ENCODE measurements at places on chromosomes 3 and 15. TPM values are rescaled to one million over a fixed set of nuclear protein-coding genes. Genes with fewer than 3 reads are reported as not detected.

The C2CD4A gene
- total RNA-seq, result not detected

The SCN11A gene
- total RNA-seq, result 0.27 TPM

The SAXO2 gene
- 9.0 TPM for total RNA-seq

The PAQR5 gene
- 2.6 TPM for total RNA-seq

The SENP7 gene
- total RNA-seq, result 14.8 TPM

The TMC3 gene
- 0.37 TPM for total RNA-seq

The PLCH1 gene
- total RNA-seq, result 0.40 TPM

The SLC15A2 gene
- 7.1 TPM for total RNA-seq

The HESX1 gene
- total RNA-seq, result not detected

The PRTG gene
- total RNA-seq, result 1.0 TPM

The NKIRAS1 gene
- 29.9 TPM for total RNA-seq

The TERC gene
- 28.3 TPM for total RNA-seq

The ADAMTS17 gene
- total RNA-seq, result 13.5 TPM

The GOLGA8S gene
- total RNA-seq, result 0.16 TPM
